A549 treated with GW870086 at 1 μM for 4 hours (cell line): ENCODE measurements at places on chromosomes 16 and 17. TPM values are rescaled to one million over a fixed set of nuclear protein-coding genes. Genes with fewer than 3 reads are reported as not detected.

The CREBBP gene
- total RNA-seq, result 12.7 to 20.1 TPM (median 16.2 TPM) in 5 replicates

The RPH3AL gene
- 23.6 to 30.3 TPM (median 28.6 TPM) in 5 replicates for total RNA-seq

The ANKRD40CL gene
- not detected in 5 replicates for total RNA-seq

The KCNH6 gene
- not detected in 5 replicates for total RNA-seq

The HOXB2 gene
- total RNA-seq, result 0.32 to 1.0 TPM (median 0.43 TPM) in 5 replicates
